ENCODE measurements at places on chromosomes 6 and 20.

- no peak for DNase-seq
Measured at GRCh38 chr6:111914617-111915016, 41.4 kb upstream of the FYN start.

GRCh38 chr20:40766790-40767614, 78.0 kb upstream of the MAFB start:
- DNase-seq = no peak

- no peak for DNase-seq
Measured at GRCh38 chr6:39130691-39131090, 15.7 kb upstream of the SAYSD1 start.

DNA sequence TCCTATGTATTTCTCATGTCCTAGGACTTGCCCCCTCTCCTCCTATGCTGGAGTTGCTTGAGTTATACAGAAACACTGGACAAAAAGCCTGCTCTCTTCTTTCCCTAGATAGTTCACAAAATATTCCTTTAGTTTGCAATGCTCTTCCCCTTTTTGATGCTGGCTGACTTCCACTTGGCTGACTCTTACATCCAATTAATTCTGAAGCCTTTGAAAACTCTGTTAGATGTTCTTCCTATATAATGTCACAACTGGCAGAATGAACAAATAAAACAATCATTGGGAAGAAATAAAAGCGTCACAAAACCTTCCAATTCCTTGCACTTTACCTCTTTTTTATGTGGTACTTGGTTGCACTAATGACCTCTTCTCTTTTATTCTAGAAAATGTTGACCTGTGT, 253.8 kb upstream of the CITED2 start:
- no peak for DNase-seq

GRCh38 chr6:159017757-159018559, 18.0 kb upstream of the RSPH3 start:
- DNase-seq = no peak

GRCh38 chr20:58876437-58876836, 23.9 kb downstream of the GNAS start:
- no peak for DNase-seq

DNA sequence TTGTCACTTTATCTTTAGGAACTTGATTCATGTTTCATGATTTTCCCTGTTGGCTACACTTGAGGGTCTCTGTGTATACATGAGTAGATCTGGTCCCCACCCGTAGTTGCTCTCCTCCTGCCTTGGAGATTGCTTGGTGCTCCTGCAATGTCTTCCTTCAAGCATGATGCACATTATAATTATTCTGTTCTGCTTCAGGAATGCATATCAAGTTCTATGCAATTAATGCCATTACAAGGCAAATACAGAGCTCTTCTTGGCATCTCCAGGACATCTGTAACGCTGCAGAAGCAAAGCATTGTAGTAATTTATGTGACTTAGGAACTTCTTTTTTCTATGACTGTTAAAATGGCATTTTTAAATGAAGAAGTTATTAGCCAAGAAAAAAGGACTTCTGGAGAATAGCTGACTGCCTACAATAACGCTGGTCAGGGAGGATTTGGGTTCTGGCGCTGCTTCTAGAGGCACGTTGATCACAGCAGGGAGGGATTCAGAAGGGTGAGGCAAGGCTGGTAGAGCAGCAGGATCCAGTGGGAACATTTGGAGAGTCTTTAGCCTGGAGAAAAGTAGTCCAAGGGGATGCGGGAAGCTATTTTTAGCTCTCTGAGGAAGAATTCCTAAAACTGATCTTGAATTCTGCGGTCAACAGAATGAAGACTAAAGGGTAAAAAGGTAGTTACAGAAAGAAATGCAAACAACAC, 203.6 kb downstream of the PLCB1 start:
- no peak for DNase-seq

- peak; percentile 31 for DNase-seq
Measured at GRCh38 chr6:67717281-67717680, 917.8 kb upstream of the ADGRB3 start.

DNA sequence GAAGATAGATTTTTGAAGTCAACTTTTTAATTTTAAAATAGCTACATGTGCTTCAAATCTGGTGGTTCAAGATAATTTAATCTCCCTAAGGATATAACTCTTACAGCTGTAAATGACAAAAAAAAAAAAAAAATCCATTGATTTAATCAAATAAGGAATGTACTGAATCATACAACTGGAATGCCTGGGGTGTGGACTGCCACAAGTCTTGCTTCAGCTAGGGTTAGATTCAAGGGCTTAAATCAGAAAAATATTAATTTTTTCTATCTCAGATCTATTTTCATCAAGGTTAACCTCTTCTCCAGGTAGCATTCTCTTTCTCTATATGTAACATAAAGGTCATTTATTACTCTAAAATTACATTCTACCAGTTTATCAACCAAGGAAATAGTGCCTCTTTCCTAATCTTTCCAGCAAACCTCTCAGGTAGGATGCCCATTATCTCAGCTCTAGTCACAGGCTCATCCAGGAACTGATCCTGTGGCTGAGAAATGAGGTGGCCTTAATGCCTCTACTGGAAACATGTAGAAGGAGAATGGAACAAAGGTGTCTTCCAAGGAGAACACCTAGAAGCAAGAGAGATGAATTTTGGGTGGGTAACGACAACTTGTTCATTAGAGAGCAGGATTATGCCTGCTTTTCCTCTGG, 466.9 kb downstream of the CBLN4 start:
- no peak for DNase-seq

GRCh38 chr6:1348675-1349074, 36.8 kb downstream of the FOXQ1 start:
- DNase-seq = no peak

DNA sequence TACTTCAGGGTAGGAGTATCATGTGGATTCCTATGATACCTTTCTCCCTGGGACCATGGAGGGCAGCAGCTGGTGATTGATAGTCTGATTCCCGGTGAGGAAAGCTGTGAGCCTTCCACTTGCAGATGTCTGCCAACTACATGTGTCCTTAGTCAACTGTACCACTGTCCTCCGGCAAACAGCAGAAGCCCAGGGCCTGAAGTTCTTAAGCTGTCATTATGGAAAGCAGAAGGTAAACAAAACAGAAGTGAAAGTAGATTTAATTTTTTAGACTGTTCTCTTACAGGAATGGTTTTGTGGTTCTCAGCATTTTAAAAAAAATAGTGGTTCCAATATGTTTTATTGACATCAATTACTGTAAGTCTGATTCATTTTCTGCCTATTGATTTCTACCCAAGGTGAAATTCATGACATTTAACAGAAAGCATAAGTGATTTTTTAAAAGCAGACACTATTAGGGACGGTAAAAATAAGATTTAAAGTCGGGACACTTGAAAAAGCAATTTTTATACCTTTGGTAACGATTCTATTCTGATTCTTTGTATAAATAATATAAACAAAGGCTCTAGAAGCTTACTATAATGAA, 36.6 kb downstream of the PTPN1 start:
- no peak for DNase-seq

DNA sequence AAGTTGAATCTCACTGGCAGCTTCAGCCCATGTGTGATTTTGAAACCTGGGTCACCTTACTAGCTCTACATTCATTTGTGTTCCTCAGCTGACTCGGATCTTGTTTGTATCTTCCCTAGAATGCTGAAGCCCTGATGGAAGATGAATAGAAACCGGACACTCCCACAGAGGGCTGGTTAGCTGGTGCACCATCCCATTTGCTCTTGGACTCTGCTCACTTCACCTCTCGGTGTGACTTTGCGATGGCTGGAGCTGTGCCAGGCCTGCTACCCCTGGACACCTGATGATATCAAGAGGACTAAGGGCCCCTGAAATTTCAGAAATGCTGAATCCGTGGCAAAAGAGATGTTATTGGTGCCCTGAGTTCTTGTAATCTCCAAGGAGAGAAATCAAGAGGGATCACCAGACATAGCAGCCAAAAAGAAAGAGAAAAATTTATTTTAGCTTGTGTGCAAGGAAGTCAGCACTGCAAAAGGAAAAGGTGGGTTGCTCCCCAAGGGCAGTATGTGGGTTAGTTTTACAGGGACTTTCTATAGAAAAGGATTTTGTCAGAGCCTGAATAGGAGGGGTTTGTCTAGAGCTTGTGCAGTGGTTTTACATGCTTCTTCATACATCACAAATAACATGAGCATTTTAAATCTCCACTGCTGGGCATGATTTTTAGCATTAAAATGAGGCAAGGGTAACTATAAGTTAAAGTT, 426.3 kb upstream of the NOX3 start:
- no peak for DNase-seq
